Aorta (tissue), 5 donors: ENCODE measurements at places on chromosomes 1 and 21.

- H3K36me3 ChIP-seq = no peaks in the 10 kb centered on the region
- H3K27me3 ChIP-seq = no peaks in the 10 kb centered on the region
- DNase-seq = no peak
Observed at GRCh38 chr1:74180490-74180889, 17.5 kb downstream of the LRRIQ3 start.

DNA sequence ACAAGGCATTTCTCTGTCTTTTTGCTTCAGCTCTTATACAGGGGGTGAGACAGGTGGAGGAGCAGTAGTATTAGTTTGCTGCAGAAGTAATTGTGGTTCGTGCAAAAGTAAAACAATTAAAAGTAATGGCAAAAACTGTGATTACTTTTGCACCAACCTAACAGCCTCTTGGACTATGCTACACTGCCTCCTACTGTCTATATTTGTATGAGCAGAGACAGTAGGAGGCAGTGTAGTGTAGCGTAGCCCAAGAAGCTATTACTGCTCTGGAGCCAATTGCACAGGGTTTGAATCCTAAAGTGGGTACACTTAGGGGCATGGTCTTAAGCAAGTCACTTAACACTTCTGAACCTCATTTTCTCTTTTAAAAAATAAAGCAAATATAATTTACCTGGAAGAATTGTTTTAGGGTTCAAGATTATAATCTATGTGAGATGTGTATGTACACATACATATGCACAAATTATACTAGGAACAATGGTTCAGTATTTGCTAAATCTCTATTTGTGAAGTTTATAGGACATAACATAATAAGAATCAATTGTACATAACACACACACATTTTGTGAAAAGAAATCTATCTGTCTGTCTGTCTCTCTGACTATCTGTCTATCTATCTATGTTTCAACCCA lies 103.8 kb downstream of the BRINP3 start:
- no peak overlapping the region for H3K27ac ChIP-seq
- H3K4me3 ChIP-seq = no peak overlapping the region

DNA sequence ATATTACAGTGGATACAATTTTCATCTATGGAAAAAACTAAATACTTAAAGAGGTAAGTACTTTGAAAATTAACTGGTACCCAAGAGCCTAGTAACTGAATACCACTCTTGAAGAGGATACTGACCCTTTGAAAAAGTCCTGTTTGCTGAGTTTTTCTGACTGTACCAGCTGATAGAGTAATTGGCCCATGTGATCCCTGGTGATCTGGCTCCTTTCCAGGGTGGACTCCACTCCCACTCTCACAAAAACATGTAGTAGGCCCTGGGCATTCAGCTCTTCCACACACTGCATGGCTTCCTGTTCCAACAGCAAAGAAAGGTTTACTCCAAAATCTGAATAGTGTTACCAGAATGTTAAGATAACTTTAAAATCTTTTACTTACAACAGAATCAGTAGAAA lies 53.6 kb upstream of the HP1BP3 start:
- no peaks in the 10 kb centered on the region for H3K27me3 ChIP-seq
- H3K4me3 ChIP-seq = no peak overlapping the region
- no peaks in the 10 kb centered on the region for H3K4me1 ChIP-seq
- H3K36me3 ChIP-seq = no peaks in the 10 kb centered on the region
- no peak overlapping the region for H3K27ac ChIP-seq

DNA sequence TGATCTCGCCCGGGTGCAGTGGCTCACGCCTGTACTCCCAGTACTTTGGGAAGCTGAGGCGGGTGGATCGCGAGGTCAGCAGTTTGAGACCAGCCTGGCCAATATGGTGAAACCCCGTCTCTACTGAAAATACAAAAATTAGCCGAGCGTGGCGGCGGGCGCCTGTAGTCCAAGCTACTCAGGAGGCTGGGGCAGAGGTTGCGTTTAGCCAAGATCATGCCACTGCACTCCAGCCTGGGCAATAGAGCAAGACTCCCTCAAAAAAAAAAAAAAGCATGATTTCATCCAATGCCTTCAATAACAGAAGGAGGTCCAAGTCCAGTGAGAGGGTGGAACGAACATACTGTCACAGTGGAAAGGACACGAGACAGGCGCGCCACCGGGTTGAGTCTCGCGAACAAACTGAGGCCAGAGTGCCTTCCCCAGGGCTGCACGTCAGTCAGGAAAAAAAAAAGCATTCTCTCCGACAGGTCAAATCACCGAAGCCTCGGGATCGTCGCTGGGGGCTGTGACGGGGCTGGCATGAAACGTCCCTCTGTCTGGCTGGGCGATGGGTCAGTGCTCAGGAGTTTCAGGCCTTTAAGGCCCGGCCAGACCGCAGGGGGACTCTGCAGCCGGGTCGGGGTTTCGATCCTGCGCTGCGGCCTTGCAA lies 8.4 kb upstream of the CROCC start:
- no peaks in the 10 kb centered on the region for H3K27me3 ChIP-seq
- no peak overlapping the region for H3K4me3 ChIP-seq
- DNase-seq = no peak
- no peak overlapping the region for H3K27ac ChIP-seq
- no peaks in the 10 kb centered on the region for H3K4me1 ChIP-seq
- H3K36me3 ChIP-seq = no peaks in the 10 kb centered on the region

- no peaks in the 10 kb centered on the region for H3K4me1 ChIP-seq
- no peak overlapping the region for H3K27ac ChIP-seq
- no peak overlapping the region for H3K4me3 ChIP-seq
- H3K27me3 ChIP-seq = no peaks in the 10 kb centered on the region
- no peak for DNase-seq
Observed at GRCh38 chr1:16153999-16154673, 1.7 kb downstream of the EPHA2 start.

- H3K4me3 ChIP-seq = peak overlapping the region; percentile 89
- peak; percentile 70 for DNase-seq
- H3K27ac ChIP-seq = peak overlapping the region; percentile 62
- H3K4me1 ChIP-seq = no peaks in the 10 kb centered on the region
Observed at GRCh38 chr21:44872649-44873355, 688 bp downstream of the PTTG1IP start.

GRCh38 chr1:58568271-58568860 lies 8.7 kb downstream of the TACSTD2 start:
- H3K4me3 ChIP-seq = no peak overlapping the region
- DNase-seq = no peak
- H3K27me3 ChIP-seq = no peaks in the 10 kb centered on the region
- H3K4me1 ChIP-seq = no peaks in the 10 kb centered on the region

GRCh38 chr1:115237507-115237906 lies 100.5 kb downstream of the NGF start:
- H3K36me3 ChIP-seq = no peaks in the 10 kb centered on the region
- no peaks in the 10 kb centered on the region for H3K4me1 ChIP-seq
- H3K4me3 ChIP-seq = no peak overlapping the region

DNA sequence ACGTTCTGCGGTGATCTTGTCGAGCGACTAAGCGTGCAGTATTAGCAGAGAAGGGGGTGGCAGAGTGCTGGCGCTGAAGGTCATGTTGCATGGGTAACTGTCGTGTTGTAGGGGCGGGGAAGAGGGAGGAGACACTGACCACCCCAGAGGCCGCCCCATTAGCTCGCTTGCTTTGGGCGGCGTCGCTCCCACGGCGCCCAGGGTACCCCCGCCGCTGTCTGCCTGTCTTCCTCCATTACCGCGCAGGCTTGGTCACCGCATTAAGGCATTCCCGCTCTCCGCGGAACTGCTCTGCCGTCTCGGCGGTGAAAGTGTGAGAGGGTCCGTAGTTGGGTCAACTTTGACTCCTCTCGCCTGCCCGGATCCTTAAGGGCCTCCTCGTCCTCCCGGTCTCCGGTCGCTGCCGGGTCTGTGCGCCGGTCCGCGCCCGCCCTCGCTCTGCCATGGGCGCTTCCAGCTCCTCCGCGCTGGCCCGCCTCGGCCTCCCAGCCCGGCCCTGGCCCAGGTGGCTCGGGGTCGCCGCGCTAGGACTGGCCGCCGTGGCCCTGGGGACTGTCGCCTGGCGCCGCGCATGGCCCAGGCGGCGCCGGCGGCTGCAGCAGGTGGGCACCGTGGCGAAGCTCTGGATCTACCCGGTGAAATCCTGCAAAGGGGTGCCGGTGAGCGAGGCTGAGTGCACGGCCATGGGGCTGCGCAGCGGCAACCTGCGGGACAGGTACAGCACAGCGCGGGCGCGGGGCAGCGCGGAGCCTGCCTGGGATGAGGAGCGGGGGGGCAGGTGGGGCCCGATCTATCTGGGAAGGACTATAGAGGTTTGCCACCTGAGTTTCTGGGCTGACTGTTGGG lies at the start of gene MTARC2:
Gene MTARC2, plus strand, starts transcription at position 234 of the 846 bp plus-strand sequence. Its CDS starts 210 bp downstream, at position 444.
- H3K36me3 ChIP-seq = no peaks in the 10 kb centered on the region
- DNase-seq = peak; percentile 86
- H3K4me3 ChIP-seq = peak within 1 kb of the TSS; percentile 50
- no peak within 1 kb of the TSS for H3K27ac ChIP-seq
- no peaks in the 10 kb centered on the region for H3K27me3 ChIP-seq
